ENCODE measurements at places on chromosomes 13 and 19.

- no peak for DNase-seq
These were observed 229.2 kb downstream of the TUBA3C start for GRCh38 chr13:18952225-18953016.

- no peak for DNase-seq
These were observed 15.6 kb downstream of the FBXO46 start for GRCh38 chr19:45715139-45715538.

- no peak for DNase-seq
These were observed 16.3 kb upstream of the TCF3 start for GRCh38 chr19:1668486-1669270.

DNA sequence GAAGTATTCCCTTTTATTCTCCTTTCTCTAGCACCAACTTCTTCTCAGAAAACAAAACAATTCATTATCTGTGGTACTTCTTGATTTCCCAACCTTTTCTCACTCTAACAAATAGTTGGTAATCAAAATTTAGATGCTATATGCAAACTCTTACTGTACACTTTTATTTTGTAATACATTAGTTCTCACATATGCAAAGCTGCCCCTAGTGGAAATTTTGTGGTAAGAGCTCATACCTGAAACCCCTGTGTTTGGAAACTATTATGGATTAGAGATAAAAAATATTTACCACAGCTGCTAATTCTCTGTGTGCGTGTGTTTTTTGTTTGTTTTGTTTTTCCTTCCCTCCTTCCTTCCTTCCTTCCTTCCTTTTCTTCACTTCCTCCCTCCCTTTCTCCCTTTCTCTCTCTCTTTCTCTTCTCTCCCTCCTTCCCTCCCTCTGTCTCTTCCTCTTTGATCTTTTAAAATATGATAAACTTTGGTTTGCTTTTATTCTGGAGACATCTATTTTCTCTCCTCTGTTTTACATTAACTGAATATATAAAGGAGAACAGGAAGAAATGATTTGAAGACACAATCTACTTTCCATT lies 537.4 kb downstream of the SLITRK6 start:
- no peak for DNase-seq

All from fibroblast of skin of back (primary cell).